ENCODE measurements at places on chromosomes 4 and X. TPM values are rescaled to one million over a fixed set of nuclear protein-coding genes. Genes with fewer than 3 reads are reported as not detected.

The ASB12 gene
- not detected for total RNA-seq

The ZMAT1 gene
- total RNA-seq, result 2.1 TPM

The HERC5 gene
- 5.8 TPM for total RNA-seq

The C4orf51 gene
- total RNA-seq, result not detected

The TLR3 gene
- total RNA-seq, result 1.8 TPM

GRCh38 chrX:24392709-24393108, 32.3 kb downstream of the SUPT20HL1 start:
- H3K4me1 ChIP-seq, result no peaks in the 10 kb centered on the region
- no peak for DNase-seq
- no peak overlapping the region for H3K4me3 ChIP-seq
- H3K36me3 ChIP-seq, result no peaks in the 10 kb centered on the region
- peaks cover 20% of the 10 kb centered on the region for H3K27me3 ChIP-seq

DNA sequence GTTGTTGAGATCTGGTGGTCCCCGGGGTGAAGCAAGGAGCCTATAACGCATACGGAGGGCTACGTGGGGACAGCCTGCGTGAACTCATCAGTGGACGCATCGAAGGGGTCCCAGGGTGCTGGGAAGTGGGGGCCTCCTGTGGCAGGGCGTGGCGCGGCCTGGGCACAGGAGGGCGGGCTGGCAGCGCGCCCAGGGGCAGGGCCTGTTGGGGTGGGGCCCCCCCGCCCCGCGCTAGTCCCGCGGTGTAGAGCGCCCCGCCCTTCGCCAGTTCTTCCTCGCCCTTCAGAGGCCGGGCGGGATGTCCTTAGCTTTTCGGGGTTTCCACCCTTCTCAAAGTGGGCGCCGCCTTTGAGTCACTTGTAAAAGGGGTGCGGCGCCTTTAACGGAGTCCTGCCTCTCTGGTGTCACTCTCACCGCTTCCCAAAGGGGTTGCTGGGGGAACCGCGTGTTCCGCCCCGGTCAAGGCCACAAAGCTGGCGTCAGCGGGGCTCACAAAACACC, 632 bp downstream of the PLP2 start:
- H3K4me3 ChIP-seq, result peak overlapping the region; percentile 84
- H3K27me3 ChIP-seq, result no peaks in the 10 kb centered on the region
- peaks cover 7% of the 10 kb centered on the region for H3K4me1 ChIP-seq
- DNase-seq, result peak; percentile 72
- peak overlapping the region; percentile 63 for H3K27ac ChIP-seq

DNA sequence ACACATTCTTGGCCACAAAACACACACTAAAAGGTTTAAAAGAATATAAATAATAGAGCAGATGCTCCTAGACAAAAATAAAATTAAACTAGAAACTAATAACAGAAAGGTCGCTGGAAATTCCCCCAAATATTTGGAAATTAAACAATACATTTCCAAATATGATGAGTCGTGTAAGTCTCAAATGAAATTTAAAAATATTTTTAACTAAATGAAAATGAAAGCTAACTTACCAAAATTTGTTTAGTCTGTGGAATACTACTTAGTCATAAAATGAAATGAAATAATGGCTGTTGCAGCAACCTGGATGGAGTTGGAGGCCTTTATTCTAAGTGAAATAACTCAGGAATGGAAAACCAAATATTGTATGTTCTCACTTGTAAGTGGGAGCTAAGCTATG, 20.6 kb upstream of the GUCY1A1 start:
- no peaks in the 10 kb centered on the region for H3K4me1 ChIP-seq
- H3K27ac ChIP-seq, result no peak overlapping the region
- no peak for DNase-seq
- H3K36me3 ChIP-seq, result no peaks in the 10 kb centered on the region

GRCh38 chrX:132266583-132267355, 47.5 kb upstream of the RAP2C start:
- DNase-seq, result no peak
- H3K27me3 ChIP-seq, result no peaks in the 10 kb centered on the region
- H3K4me1 ChIP-seq, result no peaks in the 10 kb centered on the region

- no peaks in the 10 kb centered on the region for H3K27me3 ChIP-seq
- no peak overlapping the region for H3K27ac ChIP-seq
- no peak for DNase-seq
- no peak overlapping the region for H3K4me3 ChIP-seq
- H3K4me1 ChIP-seq, result no peaks in the 10 kb centered on the region
These were observed 16.9 kb downstream of the AWAT2 start for GRCh38 chrX:70032792-70033191.

DNA sequence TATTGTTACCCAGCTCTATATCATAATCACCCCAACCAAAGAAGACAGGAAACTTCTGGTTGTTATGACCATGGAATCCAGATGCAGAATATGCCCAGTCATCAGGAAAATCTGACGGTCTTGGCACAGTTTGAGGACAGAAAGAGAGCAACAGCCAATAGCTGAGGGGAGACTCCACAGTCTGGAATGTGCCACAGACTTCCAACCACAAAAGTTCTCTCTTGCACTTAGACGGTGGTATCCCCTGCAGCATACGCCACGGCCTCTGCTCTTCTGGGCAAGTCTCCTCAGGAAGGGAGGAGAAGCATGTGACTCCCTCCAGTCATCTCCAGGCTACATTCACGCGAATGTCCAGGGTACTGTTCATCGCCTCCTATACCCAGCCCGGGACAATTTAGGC, 18.4 kb downstream of the ZNF827 start:
- H3K4me3 ChIP-seq, result no peak overlapping the region
- no peak for DNase-seq
- no peaks in the 10 kb centered on the region for H3K27me3 ChIP-seq
- H3K27ac ChIP-seq, result no peak overlapping the region

DNA sequence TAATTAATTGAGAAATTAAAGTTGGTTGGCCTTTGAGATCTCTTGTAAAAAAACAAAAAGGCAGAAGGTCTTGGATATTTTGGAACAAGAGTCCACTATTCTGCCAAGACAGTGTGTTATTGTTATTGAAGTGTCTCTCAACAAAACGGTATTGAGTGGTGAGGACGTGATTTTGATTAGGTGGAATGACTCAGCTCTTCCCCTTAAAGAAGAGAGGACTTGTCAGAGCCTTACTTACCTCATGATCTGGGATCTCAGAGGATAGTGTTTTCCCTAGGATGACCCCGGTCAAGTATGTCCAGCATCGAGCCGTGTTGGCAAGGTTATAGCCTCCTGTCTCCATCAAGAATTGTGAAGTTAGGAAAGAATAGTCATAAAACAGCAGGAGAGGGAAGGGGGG, 110.9 kb downstream of the HDAC8 start:
- DNase-seq, result no peak
- H3K4me3 ChIP-seq, result no peak overlapping the region
- H3K27ac ChIP-seq, result no peak overlapping the region
- H3K27me3 ChIP-seq, result no peaks in the 10 kb centered on the region
- no peaks in the 10 kb centered on the region for H3K4me1 ChIP-seq

DNA sequence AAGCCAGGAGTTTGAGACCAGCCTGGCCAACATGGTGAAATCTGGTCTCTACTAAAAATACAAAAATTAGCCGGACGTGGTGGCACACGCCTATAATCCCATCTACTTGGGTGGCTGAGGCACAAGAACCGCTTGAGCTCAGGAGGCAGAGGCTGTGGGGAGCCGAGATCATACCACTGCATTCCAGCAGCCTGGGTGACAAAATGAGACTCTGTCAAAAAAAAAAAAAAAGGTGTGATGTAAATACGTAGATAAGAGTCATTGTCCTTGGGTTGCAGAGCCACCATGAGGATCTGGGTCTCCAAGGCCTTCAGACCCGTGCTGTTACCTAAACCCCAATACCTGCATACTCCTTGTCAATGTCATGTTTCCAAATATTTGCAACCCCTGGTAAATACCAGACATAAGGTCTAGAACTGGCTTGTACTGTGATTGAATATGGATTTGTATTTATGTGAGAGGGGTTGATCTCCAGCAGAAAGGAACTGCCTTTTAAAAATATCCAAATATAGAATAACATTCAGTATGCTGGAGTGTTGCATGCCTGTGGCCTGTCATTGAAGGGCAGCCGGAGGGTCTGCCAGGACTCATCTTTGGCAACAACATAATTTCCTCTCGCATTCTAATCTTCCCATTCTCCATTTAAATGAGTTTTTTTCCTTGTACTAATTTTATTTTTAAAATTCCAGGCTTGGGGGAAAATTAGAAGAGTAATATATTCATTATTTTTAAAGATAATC, 40.4 kb downstream of the ATXN3L start:
- H3K27me3 ChIP-seq, result peaks cover 22% of the 10 kb centered on the region
- no peak overlapping the region for H3K27ac ChIP-seq
- H3K4me1 ChIP-seq, result peaks cover 2% of the 10 kb centered on the region
- no peak for DNase-seq

GRCh38 chr4:90641861-90642599, 514.8 kb downstream of the CCSER1 start:
- no peak overlapping the region for H3K4me3 ChIP-seq
- no peak overlapping the region for H3K27ac ChIP-seq

- H3K27ac ChIP-seq, result no peak overlapping the region
- H3K4me1 ChIP-seq, result no peaks in the 10 kb centered on the region
- H3K4me3 ChIP-seq, result no peak overlapping the region
- H3K27me3 ChIP-seq, result peaks cover 27% of the 10 kb centered on the region
These were observed 170.0 kb downstream of the CENPC start for GRCh38 chr4:67375291-67375690.

- no peaks in the 10 kb centered on the region for H3K27me3 ChIP-seq
- peak overlapping the region; percentile 49 for H3K27ac ChIP-seq
- H3K4me1 ChIP-seq, result peaks cover 54% of the 10 kb centered on the region
- peaks cover 73% of the 10 kb centered on the region for H3K36me3 ChIP-seq
- DNase-seq, result no peak
These were observed 85.5 kb downstream of the NFKB1 start for GRCh38 chr4:102586644-102587021.

DNA sequence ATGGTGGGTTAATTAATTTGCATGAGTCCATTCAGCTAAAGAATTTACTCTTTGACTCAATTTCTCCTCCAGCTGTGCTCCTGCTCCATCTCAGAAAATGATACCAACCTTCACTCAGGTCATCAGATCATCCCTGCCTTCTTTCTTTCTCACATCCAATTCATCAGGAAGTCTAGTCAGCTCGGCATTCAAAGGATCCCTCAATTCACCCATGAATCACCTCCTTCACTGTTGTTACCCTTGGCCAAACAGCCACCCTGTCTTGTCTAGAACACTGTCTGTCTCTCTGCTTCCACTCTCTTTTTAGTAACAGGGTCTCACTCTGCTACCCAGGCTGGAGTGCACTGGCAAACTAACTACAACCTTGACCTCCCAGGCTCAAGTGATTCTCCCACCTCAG, 337.4 kb upstream of the SFRP2 start:
- H3K4me3 ChIP-seq, result no peak overlapping the region
- DNase-seq, result no peak
- H3K36me3 ChIP-seq, result no peaks in the 10 kb centered on the region

- no peaks in the 10 kb centered on the region for H3K27me3 ChIP-seq
- H3K4me3 ChIP-seq, result no peak overlapping the region
These were observed 35.5 kb downstream of the REPS2 start for GRCh38 chrX:16981980-16982379.

DNA sequence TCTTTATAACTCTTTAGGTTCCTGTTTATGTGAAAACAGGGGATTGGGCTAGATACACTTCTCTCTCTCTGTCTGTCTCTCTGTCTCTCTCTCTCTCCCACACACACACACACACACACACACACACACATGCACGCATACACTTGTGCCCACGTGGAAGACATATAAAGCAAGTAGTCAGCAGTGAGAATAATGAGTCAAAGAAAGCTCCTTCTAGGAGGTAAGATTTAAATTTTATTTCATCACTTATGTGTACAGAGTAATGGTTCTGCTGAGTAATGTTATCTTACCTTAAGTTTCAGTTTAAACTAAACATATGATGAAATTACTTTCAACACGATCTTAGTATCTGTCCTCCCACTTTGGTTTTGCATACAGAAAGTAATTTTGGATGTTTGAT, 243.0 kb upstream of the TEX13A start:
- no peak overlapping the region for H3K27ac ChIP-seq
- no peak overlapping the region for H3K4me3 ChIP-seq
- H3K36me3 ChIP-seq, result no peaks in the 10 kb centered on the region
- no peaks in the 10 kb centered on the region for H3K4me1 ChIP-seq
- H3K27me3 ChIP-seq, result no peaks in the 10 kb centered on the region

DNA sequence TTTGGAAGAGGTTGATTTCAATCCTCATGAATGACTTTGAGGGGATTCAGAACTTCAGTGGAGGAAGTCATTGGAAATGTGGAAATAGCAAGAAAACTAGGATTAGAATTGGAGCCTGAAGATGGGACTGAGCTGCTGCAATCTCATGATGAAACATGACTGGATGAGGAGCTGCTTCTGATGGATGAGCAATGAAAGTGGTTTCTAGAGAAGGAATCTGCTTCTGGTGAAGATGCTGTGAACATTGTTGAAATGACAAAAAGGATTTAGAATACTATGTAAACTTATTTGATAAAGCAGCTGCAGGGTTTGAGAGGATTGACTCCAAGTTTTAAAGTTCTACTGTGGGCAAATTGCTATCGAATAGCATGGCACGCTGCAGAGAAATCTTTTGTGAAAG, 27.1 kb downstream of the EVC start:
- no peaks in the 10 kb centered on the region for H3K4me1 ChIP-seq
- no peak for DNase-seq
- H3K27ac ChIP-seq, result no peak overlapping the region

- no peak for DNase-seq
- no peaks in the 10 kb centered on the region for H3K4me1 ChIP-seq
- H3K27ac ChIP-seq, result no peak overlapping the region
These were observed 36.7 kb upstream of the CXXC4 start for GRCh38 chr4:104531390-104531789.

DNA sequence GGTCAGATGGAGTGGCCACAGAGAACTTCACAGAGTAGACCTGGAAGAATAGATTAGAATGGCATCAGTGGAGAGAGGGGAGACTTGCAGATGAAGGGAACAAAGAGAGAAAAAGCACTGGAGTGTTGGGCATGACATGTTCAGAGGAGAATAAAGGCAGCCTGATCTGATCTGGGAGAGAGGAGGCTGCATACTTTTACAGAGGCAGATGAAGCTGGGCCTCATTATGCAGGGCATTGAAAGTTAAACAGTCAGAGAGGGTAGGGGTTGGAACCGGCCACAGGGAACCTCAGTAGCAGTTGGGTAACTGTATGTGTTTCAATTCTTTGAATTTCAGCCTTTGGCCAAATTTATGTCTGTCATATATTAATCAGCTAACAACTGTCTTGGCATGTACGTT, 61.2 kb downstream of the SH3BGRL start:
- H3K36me3 ChIP-seq, result peaks cover 3% of the 10 kb centered on the region
- H3K27ac ChIP-seq, result no peak overlapping the region
- no peak for DNase-seq
- H3K4me1 ChIP-seq, result peaks cover 35% of the 10 kb centered on the region

DNA sequence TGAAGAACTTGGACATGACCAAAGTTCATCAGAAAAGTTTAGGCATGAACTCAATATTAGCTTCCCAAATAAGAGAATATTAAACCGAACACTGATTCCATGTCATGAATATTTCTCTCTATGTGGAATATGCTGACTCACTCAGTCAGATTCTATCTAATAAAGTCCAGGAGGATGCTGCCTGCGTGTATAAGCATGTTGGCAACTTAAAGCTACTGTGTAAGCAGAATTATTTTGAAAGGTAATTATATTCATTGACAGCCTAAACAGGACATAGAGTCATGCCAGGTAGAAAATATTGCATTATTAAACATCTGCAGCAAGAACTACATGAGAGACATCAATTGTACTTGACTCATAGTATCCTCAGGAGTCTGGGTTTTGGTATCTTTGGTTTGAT, 367.9 kb upstream of the SPOCK3 start:
- DNase-seq, result no peak
- H3K4me1 ChIP-seq, result no peaks in the 10 kb centered on the region
- no peaks in the 10 kb centered on the region for H3K36me3 ChIP-seq
- H3K27ac ChIP-seq, result no peak overlapping the region
- H3K27me3 ChIP-seq, result no peaks in the 10 kb centered on the region

GRCh38 chrX:7191681-7192110, 43.7 kb upstream of the PUDP start:
- no peak for DNase-seq
- no peak overlapping the region for H3K27ac ChIP-seq
- H3K27me3 ChIP-seq, result no peaks in the 10 kb centered on the region
- H3K4me3 ChIP-seq, result no peak overlapping the region
- no peaks in the 10 kb centered on the region for H3K36me3 ChIP-seq

Measured in natural killer cell treated with Interleukin-12 subunit alpha and Interleukin-12 subunit beta and Interleukin-15 and Interleukin-18, amount 100 ng/mL, for 72 hours (primary cell).